ENCODE measurements at places on chromosomes 3 and 15.

GRCh38 chr3:164851204-164851603, 227.1 kb downstream of the SI start:
- no peak for DNase-seq

- no peak for DNase-seq
These were observed 54.4 kb downstream of the PGPEP1L start for GRCh38 chr15:98953000-98953787.

- no peak for DNase-seq
These were observed 321.5 kb upstream of the IGF1R start for GRCh38 chr15:98326804-98327203.

- DNase-seq: peak; percentile 87
These were observed 85.2 kb upstream of the PPIB start for GRCh38 chr15:64247906-64248541.

DNA sequence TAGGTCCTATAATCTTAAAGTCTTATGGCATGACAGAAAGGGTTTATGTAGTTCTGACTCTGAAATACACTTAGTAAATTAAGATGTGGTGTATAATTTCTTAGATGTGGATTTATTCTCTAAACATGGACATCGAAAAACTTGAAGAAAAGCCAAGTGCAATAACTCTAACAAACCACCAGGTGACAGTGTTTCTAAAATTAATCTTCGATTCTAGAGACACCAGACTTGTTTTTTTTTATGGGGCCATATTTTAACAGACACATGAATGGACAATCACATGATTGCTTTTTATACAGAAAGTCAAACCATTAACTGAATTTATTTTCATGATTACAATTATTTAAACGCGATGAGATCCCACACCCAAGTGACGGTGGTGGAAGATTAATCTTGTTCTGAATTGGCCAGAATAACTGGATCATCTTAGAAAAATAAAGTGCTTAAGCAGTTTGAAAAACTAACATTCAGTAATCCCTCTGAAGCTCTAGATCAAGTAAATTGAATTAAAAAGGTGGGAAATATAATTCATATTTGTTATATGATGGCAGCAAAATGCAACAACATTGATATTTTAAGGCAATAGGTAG, 305.1 kb downstream of the LSAMP start:
- peak; percentile 19 for DNase-seq

DNA sequence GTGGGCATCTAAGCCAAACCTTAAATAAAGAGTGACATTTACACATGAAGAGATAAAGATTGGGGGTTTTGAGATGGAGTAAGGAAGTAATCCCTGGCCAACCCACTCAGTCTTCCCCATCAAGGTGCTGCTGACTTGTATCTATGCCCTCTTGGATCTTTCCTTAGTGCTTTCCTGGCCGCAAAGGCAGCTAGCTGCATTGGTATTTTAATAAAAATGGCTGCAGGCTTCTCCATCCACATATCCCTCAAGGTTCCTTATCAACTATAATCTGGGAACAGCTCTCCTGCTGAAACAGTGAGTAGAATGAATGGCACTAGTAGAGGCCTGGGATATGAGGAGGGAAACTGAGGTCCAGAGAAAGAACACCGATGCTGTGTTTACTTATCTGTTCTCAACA, 122.2 kb upstream of the ANKRD28 start:
- no peak for DNase-seq

DNA sequence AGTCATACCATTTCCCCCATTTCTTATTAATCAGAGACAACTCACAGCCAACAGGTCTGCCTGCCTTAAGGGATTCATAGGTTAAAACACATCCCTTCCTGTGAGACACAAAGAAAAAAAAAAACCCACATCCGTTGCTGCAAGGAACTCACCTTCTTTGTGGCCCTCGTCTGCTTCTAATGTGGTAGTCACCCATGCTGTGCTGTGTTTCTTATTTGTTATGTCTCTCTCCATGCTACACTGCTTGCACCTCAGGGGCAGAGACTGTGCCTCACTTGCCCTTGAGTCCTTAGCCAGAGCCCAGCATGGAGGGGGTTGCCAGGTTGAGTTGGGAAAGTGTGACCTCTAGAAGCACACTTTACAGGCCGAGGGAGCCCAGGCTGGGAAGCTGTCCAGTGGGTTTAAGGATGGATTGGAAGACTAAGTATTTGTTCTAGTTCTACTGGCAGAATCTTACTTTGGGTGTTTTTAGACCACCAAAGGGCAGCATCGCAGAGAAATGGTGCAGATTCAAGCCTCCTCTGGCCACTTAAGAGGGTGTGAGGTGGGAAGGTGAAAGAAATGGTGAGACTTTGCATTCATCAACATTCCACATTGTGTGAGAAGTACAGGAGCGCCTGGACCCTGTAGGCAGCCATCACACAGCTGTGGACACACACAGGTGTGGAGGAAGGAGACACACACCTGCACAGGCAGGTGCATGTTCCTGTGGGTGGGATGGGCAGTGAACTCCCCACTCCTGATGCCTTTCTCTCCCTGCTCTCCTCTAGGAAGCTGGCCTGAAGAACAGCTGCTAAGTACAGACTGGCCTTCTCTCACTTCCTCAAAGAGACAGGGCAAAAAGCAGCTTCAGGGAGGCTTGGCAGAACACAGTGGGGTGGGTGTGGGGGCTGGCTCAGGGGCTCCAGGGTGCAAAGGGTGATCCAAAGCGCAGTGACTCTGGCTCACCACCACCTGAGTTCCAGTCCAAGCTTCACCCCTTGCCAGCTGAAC, 48.8 kb downstream of the GLB1 start:
- DNase-seq: no peak

DNA sequence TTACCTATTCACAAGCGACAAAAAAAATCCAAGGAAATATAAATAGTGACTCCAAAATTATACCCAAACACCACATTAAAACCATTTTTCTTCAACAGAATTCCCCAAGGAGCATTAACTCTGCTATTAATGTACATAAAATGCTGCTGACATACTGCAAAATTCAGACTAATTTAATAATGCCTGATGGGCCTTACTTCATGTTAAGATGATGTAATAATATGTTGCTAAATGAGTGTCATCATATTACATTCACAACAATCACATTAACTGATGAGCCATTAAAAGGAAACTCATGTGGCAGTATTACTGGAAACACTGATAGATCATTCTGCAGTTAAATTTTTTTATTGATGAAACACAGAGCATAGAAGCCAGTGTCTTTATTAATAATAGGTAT, 204.9 kb upstream of the CGNL1 start:
- DNase-seq: no peak

DNA sequence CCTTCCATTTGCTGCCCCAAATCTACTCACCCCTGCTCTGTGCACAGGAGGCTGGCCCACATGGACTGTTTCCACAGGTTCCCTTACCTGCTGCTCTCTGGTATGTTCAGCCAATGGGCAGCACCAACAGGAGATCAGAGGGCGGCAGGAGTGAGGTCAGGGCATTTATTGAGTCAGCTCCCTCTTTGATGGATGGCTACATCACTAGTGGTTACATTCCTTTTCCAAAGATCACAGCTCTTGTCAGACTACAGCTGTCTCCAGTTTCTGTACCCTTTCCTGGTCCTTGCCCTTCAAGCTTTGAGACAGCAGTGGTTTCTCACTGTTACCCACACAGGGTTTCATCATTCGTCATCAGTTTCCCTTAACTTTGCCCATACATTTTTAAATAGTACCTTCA, 325.1 kb downstream of the SUCLG2 start:
- DNase-seq: no peak

- DNase-seq: no peak
These were observed 5.3 kb downstream of the CEP152 start for GRCh38 chr15:48805591-48805990.

GRCh38 chr3:23493889-23494288, 290.8 kb downstream of the UBE2E2 start:
- DNase-seq: no peak

DNA sequence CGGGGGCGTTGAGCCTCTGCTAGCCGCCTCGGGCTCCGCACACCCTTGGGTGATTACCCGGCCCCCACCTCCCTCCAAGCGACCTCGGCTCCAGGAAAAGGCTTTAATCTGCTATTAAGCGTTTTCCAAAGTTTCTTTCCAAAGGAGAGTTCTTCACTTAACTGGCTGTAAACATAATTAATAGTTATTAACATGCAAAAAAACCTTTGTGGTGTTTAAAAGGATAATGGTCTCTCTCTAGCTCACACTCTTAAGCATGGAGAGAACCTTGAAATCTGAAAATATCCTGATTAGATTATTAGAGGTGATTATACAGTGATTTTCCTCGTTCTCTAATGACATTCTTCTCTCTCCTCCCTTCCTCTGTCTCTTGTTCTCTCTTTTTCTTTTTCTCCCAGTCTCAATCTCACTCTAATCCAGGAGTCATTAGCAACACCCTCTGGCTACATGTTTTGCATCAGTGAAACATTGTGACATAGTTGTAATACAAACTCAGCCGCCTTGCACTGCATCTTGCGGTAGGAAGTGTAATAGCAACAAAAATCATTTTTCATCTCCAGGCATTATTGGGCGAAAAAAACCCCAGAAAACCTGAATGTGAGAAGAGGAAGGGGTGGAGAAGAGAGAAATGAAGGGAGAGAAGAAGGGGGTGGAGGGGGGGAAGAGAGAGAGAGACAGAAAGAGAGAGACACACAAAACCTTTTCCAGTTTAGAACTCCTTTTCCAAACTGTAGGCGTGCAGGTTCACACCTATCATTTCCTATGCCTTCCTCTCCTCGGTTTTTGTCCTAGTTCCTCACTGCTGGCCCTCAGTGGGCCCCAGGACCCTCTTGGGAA, 24.4 kb downstream of the NR2F2 start:
- DNase-seq: no peak

DNA sequence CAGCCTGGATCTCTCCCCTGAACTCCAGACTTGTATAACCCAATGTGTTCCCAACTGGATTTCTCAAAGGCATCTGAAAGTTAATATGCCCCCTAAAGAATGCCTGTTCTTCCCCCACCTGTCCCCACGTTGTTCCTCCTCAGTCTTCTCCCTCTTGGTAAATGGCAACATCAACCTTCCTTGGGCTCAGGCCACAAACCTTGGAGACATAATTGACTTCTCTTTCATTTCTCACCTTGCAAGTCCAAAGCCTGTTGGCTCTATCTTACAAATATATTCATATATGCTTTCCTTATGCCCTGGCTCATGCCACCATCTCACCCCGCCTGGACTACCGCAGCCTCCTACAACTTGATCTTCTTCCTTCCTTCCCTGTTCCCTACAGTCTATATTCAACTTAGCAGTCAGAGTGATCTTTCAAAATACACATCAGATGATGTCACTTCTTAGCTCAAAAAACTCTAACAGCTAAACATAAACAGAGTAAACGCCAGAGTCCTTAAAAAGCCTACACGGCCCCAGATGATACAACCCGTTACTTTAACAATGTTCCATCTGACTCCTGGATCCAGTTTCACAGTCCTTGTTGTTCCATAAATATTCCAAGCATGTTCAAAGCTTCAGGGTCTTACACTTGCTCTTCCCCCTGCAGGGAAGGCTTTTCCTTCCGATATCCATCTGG, 66.2 kb downstream of the ETV5 start:
- no peak for DNase-seq

- DNase-seq: no peak
These were observed 2.2 kb upstream of the MASP1 start for GRCh38 chr3:187293516-187294430.

Data from RWPE1 (cell line).